ENCODE measurements at places on chromosomes 12 and 14.
A peak's percentile ranks its signal among the peaks of the same experiment; 100 is the strongest.

GRCh38 chr14:91873471-91874415 lies 6.4 kb upstream of the TC2N start:
- no peak for DNase-seq

GRCh38 chr12:22116376-22116775 lies 70.4 kb downstream of the CMAS start:
- DNase-seq = no peak

DNA sequence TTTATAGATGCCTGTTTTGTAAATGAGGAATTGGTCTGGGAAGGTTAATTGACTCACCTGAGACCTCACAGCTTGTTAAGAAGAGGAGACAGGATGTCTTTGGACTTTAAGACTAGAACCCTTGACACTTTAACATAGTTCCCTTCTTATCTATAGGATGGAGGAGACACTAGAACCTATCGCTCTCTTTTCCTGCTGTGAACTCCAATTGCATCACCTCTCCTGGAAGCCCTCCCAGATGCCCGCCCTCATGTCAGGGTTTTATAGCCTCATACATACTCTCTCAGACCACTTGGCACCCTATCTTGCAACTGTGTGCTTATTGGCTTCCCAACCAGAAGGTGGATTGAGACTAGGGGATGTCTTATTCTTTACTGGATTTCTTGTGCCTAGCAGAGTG lies 2.5 kb upstream of the CTDSP2 start:
- DNase-seq = no peak

DNA sequence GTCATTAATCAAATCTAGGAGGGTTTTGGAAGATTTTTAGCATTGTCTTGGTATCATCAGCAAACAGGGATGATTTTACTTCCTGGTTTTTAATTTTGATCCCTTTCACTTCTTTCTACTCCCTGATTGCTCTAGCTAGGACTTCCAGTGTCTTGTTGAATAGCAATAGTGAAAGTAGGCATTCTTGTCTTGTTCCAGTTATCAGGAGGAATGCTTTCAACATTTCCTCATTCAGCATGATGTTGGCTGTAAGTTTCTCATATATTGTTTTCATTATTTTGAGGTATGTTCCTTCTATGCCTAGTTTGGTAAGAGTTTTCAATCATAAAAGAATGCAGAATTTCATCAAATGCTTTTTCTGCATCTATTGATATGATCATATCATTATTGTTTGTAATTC lies 244.2 kb upstream of the CLEC14A start:
- DNase-seq = no peak

- DNase-seq = no peak
These were observed 92.7 kb downstream of the PHETA1 start for GRCh38 chr12:111276146-111276545.

- peak; percentile 36 for DNase-seq
These were observed 32.7 kb downstream of the MED6 start for GRCh38 chr14:70567791-70568190.

DNA sequence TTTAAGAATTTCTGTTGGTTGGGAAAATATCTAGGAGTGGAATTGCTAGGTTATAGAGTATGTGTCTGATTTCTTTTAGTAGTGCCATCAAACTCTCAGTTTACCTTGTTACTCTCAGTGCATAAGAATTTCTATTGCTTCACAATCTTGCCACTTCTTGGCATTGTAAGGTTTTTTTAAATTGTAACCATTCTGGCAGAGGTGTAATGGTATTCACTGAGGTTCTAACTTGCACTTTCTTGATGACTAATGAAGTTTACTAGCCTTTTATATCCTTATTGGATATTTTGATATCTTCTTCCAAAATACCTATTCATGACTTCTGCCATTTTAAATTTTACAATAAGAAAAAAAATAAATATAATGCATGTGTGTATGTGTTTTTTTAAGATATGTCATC lies 478.0 kb downstream of the NAV3 start:
- no peak for DNase-seq

DNA sequence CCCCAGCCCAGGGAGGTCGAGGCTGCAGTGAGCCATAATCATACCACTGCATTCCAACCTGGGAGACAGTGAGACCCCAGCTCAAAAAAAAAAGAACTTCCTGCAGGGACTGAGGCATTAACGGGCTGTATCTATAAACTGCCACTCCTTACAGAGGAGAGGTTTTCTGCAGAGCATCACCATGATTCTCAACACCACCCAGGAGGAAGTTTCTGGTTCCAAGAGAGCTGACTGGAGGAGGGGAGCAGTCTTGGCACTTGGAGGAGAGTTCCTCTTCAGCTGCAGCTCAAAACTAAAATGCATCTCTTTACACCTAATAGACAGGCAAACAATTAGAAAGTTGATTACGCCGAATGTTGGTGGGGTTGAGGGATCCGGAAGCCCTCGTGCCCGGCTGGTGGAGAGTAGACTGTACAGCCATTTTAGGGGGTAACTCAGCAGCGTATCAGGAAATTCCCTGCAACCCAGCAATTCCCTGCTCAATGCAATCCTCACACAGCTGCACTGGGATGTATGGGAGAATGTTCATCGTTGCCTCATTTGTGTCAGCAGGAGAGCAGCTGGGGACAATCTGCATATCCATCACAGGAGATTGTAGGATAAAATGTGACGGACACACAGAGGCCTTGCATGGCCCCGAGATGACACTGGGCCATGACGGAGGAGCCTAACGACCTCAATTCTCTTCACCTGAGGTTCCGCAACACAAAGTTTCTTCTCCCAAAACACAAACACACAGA lies 36.6 kb downstream of the ACTN1 start:
- no peak for DNase-seq

- no peak for DNase-seq
These were observed 16.5 kb downstream of the CLEC1A start for GRCh38 chr12:10082117-10082874.

GRCh38 chr12:80190001-80190400 lies 90.7 kb downstream of the OTOGL start:
- DNase-seq = no peak

- DNase-seq = no peak
These were observed 24.1 kb downstream of the TRPV4 start for GRCh38 chr12:109808876-109809646.

DNA sequence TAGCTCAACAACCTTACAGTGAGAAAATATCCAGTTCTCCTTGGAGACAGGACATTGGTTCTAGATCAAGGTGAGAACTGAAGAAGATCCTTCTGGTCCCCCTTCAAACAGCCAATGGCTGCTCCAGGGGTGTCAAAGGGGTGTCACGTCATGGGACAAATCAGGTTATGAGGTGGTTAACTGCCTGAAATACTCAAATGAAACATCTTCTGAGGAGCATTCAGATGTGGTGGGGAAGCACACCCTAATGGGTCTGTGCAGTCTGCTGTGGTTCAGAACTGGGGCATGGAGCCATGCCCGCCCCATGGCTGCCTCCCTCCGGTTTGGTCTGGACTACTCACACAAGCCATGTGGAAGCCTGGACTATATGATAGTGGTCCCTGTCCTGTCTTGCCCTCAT lies 52.4 kb upstream of the PARP11 start:
- DNase-seq = no peak

DNA sequence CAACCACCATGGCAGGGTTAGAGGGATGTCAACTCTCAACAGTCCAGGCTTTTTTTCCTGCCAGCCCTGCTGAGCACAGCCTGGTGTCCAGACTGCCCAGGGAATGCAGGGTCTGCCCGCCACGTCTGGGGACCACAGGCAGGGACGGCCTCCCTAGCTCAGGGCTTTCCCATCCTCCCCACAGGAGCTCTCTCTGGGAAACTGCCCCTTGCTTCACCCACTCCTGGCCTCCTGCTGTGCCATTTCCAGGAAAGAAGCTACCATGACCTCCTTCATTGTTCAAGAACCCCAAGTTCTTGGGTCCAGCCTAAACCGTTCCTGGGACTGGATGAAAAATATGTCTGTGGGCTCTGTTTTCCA lies 4.8 kb downstream of the SCNN1A start:
- DNase-seq = no peak

DNA sequence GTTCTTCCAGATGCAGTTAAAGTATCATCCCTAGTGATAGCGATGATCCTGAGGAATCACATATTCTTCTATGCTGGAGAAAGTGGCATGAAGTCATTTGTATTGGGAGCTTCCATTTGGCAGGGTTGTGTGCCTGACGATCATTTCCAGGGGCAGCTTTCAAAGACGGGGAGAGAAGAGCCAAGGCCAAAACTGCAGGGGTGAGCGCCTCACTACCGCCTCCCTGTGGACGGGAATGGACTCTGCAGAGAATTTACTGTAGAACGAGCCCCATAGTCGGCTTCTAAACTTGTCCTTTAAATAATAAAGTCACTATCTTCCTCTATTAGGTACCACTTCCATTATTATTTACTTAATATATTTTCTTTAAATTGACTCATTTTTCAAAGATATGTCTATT lies 555.9 kb upstream of the TMEM132C start:
- no peak for DNase-seq

DNA sequence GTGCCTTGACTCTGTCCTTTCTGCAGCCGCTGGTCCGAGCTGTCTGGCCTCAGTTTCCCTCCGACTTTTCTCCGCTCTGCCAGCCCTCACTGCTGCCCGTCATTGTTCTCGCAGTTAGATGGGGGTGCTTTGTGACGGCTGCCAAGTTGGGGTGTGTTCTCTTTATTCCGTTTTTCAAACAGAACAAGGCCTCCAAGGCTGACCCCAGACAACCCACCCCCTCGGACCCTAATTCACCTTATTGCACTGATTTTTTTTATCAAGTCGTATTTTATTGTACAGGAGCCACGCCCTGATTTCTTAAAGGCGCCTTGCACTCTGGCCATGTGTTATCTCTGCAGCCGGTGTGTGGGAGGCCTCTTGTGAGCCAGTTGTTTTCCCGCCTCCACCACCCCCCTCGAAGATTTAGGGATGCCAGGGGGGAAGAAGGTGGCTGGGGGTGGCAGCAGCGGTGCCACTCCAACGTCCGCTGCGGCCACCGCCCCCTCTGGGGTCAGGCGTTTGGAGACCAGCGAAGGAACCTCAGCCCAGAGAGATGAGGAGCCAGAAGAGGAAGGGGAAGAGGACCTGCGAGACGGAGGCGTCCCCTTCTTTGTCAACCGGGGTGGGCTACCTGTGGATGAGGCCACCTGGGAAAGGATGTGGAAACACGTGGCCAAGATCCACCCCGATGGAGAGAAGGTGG lies 1.3 kb downstream of the VASH1 start:
- no peak for DNase-seq

Data from AG08395 (cell line).